ENCODE measurements at places on chromosomes 5 and 9. TPM values are rescaled to one million over a fixed set of nuclear protein-coding genes. Genes with fewer than 3 reads are reported as not detected.

NUTM2G gene
- total RNA-seq: not detected

- no peak for DNase-seq
Observed at GRCh38 chr9:9631284-9631683, 981.5 kb downstream of the PTPRD start.

DNA sequence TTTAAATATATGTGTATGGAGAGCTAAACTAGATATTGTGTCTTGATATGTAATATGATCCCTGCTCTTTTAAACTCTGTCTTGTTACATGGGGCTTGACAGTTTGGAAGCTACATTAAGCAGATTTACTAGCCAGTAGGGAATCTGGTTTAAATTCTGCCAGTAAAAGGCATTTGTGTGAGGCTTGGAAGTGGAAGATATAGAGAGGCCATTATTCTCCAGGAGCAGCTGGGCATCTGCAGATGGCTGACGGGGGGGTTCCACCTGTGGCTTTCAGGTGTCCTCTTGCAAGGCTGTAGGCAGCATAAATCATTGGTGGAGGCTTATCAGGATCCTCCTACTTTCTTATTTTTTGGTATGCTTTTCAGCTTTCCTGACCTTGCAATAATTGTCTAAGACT is 179.1 kb upstream of the FBXL7 start:
- no peak for DNase-seq

DNA sequence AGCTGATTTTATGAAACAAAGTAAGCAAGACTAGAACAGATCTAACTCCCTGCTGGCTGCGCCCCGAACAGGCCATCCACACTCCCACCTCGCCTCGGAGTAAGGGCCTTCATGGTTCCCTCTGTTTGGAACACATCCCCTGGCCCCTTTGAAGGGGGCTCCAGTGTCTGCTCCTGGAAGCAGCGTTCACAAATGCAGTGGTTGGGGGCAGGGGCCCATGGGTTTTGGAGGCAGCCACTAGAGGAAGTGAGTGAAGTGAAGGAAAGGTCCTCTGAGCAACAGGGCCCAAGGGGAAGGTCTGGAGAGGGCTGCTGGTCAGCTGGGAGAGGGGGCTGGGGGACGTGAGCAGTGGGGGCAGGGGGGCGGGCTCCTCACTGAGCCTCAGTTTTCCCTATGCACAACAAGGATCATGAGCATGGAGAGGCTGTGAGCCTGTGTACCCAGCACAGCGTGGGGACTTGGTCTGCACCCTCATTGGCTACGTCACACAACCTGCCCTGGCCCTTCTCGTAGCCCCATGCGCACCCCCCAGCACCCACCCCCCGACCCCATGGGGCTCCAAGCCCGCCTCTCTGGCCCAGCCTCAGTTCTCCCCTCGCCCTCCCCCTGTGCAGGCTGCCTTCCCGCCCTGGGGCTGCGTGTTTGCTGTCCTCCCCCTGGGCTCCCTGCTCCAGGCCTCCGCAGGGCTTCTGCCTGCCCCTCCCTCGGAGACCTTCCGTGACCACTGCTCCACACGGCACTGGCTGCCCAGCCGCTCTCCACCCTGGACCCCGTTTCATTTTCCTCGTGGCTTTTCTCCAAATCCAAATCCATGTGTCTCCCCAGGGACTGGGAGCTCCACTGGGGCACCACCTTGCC is 39.5 kb downstream of the RASGEF1C start:
- DNase-seq: no peak

- no peak for DNase-seq
Observed at GRCh38 chr5:73565969-73566547, 515 bp downstream of the UTP15 start.

DNA sequence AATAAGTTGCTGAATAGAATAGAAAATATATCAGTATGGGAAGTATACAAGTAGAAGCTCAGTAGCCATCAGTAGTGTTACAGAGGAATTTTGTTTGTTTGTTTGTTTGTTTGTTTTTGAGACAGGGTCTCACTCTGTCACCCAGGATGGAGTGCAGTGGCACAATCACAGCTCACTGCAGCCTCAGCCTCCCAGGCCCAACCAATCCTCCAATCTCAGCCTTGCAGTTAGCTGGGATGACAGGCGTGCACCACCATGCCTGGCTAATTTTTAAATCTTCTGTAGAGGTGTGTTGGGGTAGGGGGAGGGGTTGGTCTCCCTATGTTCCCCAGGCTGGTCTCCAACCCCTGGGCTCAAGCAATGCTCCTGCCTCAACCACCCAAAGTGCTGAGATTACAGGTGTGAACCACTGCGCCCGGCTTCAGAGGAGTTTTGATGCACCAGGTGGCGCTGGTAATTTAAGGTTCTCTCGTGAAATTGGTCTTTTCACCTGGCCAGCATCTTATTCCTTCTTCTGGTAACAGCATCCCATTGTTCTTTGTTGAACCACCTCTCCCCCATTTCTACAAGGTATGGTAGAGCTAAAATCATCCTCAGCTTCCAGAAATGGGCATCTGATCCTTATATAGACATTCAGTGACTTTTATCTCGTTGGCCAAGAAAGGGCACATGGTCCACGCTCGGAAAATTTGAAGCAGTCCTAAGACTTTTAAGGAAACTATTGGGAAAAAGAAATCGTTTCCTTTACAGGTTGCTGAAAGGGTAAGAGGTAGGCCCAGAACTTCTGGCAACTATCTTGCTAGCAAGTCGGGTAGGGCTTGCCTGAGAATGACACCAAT is 157.1 kb downstream of the ARRDC3 start:
- no peak for DNase-seq

PCDHGA8 gene
- 9.1 TPM for total RNA-seq

- no peak for DNase-seq
Observed at GRCh38 chr5:123844873-123845272, 332.9 kb downstream of the CSNK1G3 start.

DNA sequence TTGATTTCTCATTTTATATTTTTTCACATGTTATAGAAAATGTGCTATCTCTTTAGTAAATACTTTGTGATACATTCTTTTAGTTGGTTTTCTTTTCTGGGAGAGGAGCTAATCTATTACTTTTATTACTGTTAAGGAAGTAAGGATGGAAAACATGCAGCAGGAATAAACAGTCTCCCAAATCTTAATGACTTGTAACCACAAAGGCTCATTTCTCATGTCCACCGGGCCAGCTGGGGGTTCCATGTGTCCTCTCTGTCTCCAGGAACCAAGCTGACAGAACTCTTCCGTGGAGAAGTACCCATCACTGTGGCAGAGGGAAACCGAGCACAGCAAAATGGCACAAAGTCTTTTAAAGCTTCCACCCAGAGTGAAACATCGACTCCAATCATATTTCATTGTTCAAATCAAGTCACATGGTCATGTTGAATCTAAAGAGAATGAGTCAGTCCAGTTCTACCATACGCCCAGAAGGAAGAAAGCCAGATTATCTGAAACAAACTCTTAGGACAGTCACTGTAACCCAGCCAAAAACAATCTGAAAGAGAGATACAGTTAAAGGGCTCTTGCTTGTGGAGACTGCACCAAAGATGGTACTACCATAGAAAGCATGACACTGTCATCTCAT is 97.1 kb upstream of the CDH6 start:
- DNase-seq: no peak

ARHGEF37 gene
- 5.6 TPM for total RNA-seq

DNA sequence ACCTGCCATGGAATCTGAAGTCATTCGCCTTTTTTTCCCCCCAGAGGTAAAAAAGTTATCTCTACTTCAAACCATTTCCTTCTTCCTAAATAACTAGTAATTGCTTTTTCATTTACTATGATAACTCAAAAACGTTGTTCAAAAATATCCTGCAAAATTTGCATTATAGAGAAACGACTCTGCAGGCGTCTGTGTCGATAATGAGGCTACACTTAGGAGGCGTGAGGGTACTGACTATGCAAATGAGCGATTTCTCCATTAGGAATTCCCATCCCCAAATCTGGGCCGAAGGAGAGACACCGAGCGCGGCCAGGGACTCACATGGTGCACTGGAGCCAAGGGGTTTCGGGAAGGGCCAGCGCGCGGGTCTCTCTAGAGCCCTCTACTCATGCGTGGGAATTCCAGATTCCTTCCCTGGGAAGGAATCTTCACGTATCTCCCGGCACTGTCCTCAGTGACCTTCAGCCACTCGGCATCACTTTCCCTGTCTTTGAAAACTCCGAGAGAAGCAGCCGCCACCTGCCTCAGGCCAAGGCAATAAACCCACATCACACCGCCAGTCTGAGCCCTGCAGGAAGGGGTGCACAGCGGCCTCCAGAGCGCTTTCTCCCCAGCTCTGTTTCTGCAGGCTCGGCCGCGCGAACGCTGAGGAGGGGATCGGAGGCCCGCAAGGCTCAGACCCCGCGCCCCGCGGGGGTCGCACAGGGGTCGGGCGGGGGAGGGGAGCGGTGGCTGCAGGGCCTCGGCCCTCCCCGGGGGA is 718 bp upstream of the DENND4C start:
- no peak for DNase-seq

MEIKIN gene
- not detected for total RNA-seq

All from urinary bladder (tissue), 4 donors.